ENCODE measurements at places on chromosomes 6 and 20. TPM values are rescaled to one million over a fixed set of nuclear protein-coding genes. Genes with fewer than 3 reads are reported as not detected.

- DNase-seq = no peak
Observed at GRCh38 chr6:167974640-167975344, 22.7 kb upstream of the KIF25 start.

DNA sequence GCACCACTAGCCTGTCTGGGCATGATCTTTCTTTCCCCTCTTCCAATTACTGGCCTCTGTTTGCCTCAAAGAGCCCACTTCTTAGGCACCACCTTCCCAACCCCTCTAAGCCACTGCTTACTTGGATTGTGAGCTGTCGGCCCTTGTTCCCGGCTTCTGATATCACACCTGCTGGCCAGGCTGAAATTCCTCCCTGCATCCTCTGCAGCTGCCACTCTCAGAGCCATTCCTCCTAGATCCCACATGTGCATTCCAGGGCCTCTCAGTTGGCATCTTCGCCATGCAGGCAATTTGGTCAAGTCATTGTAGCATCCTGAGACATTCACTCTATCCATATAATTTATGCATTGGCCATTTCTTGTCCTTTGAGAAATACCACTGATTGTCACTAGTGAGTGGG is 135.9 kb downstream of the OLIG3 start:
- DNase-seq = no peak

DNA sequence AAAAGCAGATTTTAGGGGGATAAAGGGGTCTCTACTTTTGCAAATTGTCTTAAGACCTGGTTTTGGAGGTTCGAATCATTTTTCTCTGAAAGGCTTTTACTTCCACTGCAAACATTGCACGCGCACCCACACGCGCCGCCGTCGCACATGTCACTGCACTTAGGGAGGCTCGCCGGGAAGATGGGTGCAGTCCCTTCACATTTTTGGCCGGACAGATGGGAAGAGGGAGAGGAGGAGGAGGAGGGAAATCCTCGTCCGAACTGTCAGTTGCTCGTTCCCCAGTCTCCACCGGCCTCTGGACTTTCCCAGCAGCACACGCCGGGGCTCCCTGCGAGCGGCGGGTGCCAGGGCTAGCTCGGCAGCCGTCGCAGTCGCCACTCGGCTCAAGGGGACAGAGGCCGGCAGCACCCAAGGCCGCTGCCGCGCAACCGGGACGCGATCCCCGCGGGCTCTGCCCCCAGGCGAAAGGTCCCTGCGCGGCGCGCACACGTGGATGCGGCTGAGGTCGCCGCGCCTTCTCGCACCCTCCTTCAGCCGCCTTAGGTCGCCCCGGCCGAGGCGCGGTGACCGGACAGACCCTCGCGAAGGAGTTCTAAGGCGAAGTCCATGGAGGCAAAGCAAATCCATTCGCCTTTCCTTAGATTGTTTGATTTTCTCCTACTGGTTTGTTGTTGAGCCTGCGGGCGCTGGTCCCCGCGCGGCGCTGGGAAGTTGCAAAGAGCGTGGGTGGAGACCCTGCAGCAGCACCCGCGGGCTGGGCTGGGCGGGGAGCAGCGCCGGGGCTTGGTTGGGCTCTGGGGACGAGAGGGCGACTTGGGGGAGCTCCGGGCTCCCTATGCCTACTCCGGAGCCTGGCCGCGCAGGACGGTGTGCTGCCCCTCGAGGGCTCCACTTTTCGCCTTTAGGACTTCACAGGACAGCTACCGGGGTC is 1.2 kb downstream of the MYB start:
- peak; percentile 75 for DNase-seq

DNA sequence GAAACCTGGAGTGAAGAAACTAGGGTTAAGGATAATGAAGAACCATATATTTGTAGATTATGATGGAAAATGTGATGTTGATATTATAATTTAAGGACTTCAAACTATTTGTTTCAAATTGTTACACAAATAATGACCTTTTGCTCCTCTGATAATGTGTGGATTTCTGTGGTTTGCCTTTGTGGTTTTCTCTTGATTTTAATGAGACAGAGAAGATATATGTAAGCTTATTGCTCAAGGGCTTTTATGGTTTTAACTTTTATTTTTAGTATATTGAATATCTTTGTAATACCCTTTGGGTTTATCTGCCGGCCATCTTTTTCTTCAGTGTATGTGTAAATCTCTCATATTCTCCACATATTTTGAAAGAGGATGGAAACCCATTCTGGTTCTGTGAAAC is 362.3 kb downstream of the RIMS1 start:
- no peak for DNase-seq

GRCh38 chr20:38692436-38693411 is 31.6 kb upstream of the SLC32A1 start:
- no peak for DNase-seq

DNA sequence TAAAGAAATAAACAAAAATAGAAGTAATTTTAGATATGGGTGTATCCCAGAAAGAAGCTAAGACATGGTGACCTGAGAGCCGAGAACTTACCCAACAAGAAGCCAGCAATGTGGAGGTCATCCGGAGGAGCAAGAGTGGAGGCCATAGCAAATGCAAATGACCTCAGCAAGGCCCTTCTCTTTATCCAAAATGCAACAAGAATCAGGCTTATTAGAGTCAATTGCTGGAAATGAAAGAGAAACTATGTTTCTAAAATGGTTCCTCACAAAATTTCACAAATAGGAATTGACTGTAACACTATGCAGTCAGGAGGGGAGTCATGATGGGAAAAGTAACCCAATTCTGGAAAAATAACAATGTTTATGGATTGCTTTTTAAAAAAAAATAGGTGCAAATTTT is 90.4 kb downstream of the TNFAIP3 start:
- DNase-seq = no peak

- no peak for DNase-seq
Observed at GRCh38 chr6:67952121-67952520, 683.0 kb upstream of the ADGRB3 start.

- DNase-seq = no peak
Observed at GRCh38 chr6:132300323-132300949, 100.8 kb downstream of the MOXD1 start.

GRCh38 chr6:96947055-96947454 is 22.5 kb downstream of the KLHL32 start:
- no peak for DNase-seq

DNA sequence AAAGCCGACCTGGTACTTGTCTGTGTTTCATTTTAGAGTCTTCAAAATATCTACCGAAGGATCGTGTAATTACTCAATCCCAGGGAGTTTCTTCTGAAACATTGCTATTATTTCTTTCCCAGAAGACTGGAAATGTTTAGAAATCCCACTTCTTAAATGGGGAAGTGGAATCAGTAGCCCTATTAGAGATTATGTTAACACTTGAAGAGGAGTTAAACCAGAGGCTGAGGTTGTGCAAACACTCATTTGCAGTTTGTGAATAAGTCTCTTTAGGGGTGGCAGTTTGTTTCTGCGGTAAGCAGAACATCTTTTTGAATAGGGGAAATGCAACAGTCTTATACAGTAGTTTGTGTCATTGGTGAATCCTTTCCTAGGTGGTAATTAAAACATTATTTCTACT is 21.3 kb downstream of the DSP start:
- no peak for DNase-seq

- DNase-seq = no peak
Observed at GRCh38 chr6:157570104-157570503, 189.1 kb downstream of the ZDHHC14 start.

DNA sequence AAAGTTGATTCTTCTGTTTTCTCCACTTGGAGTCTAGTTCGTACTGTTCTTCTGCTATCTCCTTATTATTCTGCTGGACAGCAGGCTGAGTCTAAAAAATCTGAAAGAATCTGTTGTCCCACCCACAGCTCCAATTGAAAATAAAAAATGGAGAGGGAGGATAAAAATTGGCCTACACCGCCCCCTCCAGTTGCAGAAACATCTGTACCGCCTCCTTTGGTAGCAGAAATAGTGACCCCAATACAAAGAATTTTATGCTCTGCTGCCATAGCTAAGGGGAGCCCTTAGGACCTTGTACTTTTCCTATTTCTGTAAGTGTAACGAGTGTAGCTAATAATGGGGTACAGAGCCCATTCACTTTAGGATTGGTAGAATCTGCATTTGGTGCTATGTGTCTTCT is 4.9 kb upstream of the FKBP1A start:
- no peak for DNase-seq

GRCh38 chr6:143596866-143597265 is 80.9 kb upstream of the PHACTR2 start:
- DNase-seq = peak; percentile 72

GRCh38 chr6:142671791-142672190 is 273.2 kb downstream of the HIVEP2 start:
- DNase-seq = no peak

DNA sequence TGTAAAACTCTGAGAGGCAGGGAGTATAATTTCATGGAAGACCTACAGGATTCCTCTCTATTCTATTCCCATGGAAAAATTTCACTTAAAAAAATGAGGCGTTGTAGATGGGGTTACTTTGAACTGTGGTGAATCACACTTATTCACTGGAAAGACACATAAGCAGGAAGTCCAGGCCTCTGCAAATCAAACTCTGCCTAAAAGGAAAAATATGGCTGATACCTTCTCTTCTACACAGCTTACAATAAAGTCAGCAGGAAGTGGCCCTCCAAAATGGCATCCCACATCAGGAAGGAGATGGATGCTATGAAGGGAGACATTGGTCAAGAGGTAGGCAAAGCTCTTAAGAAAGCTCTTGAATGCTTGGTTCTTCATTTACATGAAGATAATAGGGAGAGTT is 115.9 kb downstream of the FYN start:
- no peak for DNase-seq

GRCh38 chr6:56802584-56802983 is 152.3 kb upstream of the BEND6 start:
- no peak for DNase-seq

DNA sequence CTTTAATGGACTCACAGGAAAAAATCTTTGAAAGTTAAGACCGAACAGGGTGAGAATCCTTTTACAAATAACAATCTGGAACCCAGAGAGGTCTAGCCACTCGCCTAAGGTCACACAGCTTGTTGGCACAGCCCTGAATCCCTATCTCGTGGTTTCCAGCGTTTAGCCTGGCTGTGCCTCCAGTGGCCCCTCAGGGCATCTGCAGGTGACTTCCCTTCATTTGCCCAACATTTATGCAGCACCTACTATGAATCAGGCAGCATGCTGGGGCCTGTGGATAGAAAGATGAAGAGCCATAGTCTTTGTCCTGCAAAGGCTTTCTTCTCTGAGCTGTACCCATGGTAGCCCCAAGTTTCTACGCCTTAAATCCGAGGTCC is 2.6 kb upstream of the NR2E1 start:
- DNase-seq = no peak

GRCh38 chr6:52213127-52213526 is 27.0 kb downstream of the IL17A start:
- DNase-seq = no peak

GRCh38 chr6:157762636-157763035 is 60.4 kb upstream of the SNX9 start:
- no peak for DNase-seq

GRCh38 chr6:151822252-151823111 is 15.0 kb downstream of the ESR1 start:
- no peak for DNase-seq

GRCh38 chr6:25710287-25710686 is 44.3 kb upstream of the SLC17A4 start:
- no peak for DNase-seq

GRCh38 chr20:36744764-36745191 is 1.1 kb downstream of the NDRG3 start:
- DNase-seq = peak; percentile 71

DNA sequence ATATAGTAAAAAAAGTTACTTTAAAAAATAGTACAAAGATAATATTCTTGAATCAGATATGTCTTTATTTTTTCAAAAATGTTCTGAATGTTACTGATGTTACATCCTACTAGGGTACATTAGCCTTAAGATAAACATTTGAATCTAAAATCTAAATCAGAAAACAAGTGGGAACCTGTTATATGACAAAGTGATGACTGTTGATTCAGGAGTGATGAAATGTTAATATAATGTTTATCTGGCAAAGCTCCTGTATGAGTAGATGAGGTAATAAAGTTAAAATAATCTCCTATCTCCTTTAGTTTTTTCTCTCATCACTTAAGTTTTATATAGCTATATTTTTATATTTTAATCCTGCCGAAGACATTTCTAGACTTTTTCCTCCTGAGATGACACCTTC is 4.2 kb downstream of the DOP1A start:
- DNase-seq = no peak

DNA sequence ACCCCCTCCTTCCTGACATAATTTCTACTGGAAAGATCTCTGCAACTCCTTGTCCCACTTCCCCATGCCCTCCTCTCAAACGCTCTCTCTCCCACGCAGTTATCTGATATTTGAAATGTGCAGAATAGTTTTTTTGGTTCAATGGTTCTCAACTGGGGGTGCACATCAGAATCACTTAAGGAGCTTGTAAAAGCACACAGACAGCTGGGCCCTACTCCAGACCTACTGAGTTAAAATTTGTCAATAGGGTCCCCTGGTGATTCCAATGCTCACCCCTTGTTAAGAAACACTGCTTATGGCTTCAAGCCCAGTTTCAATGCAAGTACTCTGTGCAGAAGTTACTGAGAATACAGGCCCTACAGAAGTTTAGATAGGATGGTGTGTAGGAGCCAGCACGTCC is 45.2 kb upstream of the KCNK16 start:
- DNase-seq = no peak

TMEM217 gene
- 0.54 TPM for polyA plus RNA-seq

MPIG6B gene
- not detected for polyA plus RNA-seq

LINC00237 gene
- polyA plus RNA-seq = 1.1 TPM

RPS6KA2 gene
- polyA plus RNA-seq = 31.3 TPM

CYP39A1 gene
- 5.1 TPM for polyA plus RNA-seq

COL19A1 gene
- polyA plus RNA-seq = not detected

GPR63 gene
- 0.63 TPM for polyA plus RNA-seq
